ENCODE measurements at places on chromosomes 5 and 9.

DNA sequence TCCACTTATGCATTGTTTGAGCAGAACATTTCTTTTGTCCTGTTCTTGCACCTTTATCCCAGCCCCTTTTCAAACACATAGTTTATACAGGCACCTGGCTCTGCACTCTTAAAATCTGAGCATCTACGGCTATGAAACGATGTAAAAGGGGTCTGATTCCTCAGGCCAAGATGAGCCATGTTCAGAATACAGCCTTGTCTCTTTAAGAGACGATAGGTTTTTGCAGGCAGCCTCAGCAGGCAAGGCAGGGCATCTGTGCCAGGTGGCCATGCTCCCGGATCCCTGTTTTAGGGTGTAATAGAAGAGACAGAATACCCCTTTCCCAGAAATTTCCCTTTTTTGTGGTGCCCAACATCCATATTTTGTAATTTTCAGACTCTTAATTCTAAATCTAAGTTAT lies 89.1 kb upstream of the NFIB start:
- no peak for DNase-seq

GRCh38 chr5:110377943-110378342 lies 348.5 kb downstream of the TMEM232 start:
- no peak for DNase-seq

DNA sequence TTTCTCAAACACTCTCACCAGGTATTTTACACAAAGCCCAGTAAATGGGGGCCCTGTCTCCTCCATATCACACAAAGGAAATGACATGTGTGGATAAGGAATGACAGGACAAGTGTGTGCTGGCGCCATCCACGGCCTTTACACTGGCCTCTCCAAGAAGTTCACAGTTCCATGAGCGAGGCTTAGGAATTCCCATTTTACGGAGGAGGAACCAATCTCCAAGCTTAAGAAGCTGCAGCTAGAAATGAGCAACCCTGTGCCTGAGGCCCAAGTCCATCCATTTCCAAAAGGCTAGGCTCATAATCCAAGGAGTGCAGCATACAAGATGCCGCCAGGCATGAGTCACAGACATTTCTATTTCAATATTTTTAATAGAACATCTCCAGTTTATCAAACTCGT lies 203.4 kb downstream of the AUH start:
- DNase-seq = no peak

- no peak for DNase-seq
Measured at GRCh38 chr5:133109655-133110483, 58.1 kb downstream of the HSPA4 start.

- no peak for DNase-seq
Measured at GRCh38 chr9:105320568-105320967, 76.1 kb downstream of the SLC44A1 start.

- peak; percentile 55 for DNase-seq
Measured at GRCh38 chr9:118595719-118596305, 773.4 kb downstream of the BRINP1 start.

GRCh38 chr5:107289030-107289714 lies 381.6 kb downstream of the EFNA5 start:
- no peak for DNase-seq

DNA sequence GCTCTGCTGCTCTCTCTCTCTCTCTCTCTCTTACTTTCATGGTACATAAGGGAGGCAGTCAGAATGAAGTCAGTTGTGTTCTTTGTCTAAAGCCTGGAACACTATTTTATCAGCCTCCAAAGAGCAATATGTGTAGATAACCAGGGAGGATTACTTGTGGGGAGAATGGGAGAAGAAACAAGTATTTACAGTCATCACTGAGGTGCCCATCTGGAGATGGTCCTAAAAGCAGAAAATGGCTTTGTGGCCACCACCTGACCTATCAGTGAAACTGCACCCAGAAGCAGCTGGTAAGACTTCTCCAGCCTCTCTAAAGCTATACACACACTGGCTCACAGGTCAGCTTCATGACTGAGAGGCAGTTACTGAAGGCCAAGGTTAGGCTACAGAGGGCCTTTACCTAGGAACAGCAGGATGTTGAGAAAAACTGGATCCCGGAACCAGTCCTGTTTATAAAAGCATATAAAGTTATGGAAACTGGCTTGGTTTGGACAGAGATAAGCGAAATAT lies 75.1 kb downstream of the MRPS27 start:
- peak; percentile 49 for DNase-seq

DNA sequence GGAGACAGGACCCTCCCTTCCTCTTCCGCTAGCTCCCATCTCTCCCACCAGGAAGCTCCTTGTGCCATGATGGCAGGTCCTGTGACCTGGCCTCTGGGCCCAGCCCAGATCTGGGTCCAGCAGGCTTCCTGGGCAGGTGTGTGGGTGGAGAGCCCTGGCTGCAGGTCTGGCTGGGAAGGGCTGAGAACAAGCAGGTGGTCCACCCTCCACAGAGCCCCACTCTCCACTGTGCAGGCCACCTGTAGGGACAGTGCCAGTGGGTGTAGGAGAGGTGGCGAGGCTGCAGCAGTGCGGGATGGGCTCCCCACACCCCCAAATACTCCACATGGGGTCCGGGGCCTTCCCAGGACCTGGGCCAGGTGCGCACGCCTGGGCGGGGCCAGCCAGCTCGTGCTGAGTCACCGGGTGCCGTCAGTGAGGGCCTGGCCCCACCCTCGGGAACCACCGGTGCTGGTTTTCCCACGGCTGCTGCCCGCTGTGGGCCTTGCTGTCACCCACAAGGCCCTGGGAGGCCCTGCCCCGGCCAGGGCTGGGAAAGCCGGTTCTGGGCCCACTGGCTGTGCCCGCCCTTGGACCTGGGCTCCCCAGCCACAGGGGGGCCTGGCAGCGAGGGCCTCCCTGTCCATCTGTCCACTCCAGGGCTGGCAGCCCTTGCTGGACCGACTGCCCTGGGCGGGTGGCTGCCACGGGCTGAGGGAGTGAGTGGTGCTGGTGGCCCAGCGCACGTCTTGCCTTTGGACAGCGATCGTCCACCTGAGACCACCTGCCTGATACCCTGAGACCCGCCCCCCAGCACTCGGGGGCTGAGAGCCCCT lies 9.3 kb upstream of the NRARP start:
- peak; percentile 52 for DNase-seq

- peak; percentile 76 for DNase-seq
Measured at GRCh38 chr5:52799358-52799982, 11.8 kb downstream of the ITGA1 start.

DNA sequence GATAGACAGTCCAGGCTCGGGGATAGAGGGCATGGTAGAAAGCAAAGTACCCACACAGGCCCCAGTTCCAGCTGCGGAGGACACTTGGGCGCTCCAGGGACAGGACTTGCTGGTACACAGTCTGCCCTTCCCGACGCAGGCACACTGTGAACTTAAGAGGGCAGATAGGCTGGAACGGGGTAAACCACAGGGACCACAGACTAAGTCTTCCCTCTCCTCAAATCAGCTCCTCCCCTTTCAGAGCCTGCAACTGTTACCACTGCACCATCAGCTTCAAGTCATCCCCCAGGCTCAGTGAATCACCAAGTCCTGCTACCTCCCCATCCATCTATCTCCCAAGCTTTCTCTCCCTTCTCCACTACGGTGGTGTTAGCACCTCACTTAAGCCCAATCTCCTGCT lies 7.3 kb downstream of the GBA2 start:
- no peak for DNase-seq
